ENCODE measurements at places on chromosomes 13 and 19.

DNA sequence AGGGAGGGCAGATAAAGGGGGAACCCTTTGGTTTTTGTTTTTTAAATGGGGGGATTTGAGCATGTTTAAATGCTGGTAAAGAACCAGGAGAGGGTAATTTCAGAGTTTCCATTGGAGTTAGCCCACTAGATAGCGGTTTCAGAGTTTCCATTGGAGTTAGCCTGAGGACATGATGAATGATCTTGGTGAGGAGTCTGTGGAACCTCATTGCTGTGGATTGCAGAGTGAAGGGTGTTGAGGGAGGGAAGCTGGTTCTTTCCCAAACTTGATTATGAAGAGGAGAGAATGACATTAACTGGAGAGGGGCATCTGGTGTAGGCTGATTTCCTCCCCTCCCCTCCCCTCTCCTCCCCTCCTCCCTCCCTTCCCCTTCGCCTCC is 5.0 kb downstream of the WASF3 start:
- DNase-seq, result no peak

GRCh38 chr19:32168606-32169005 is 176.8 kb upstream of the ZNF507 start:
- no peak for DNase-seq

- DNase-seq, result no peak
Observed at GRCh38 chr13:23175920-23176319, 4.9 kb upstream of the SGCG start.

- no peak for DNase-seq
Observed at GRCh38 chr19:1938071-1938470, 2.9 kb upstream of the CSNK1G2 start.

- no peak for DNase-seq
Observed at GRCh38 chr13:109836629-109837607, 50.5 kb upstream of the IRS2 start.

DNA sequence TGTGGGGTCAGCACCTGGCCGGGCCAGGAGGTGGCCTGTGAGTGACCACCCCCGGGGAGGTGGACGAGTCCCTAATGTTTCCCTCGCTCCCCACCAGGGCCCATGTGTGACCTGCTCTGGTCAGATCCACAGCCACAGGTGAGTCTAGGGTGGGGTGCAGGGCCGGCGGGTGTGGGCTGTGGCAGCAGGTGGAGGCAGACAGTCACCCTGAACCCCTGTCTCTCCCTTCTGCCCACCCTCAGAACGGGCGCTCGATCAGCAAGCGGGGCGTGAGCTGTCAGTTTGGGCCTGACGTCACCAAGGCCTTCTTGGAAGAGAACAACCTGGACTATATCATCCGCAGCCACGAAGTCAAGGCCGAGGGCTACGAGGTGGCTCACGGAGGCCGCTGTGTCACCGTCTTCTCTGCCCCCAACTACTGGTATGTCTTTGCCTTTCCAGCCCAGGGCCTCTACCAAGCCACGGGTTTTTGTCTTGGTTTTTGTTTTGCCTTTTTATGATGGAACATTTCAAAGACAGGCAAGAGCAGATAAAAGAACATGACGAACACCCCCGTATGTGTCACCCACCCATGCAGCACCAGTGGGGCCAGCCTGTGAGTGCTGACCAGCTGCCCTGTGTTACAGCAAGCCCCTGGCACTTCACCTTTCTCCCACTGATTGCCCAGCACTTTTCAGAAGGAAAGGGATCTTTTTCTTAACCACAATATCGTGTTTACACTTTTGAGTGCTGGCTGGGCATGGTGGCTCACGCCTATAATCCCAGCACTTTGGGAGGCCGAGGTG is 24.9 kb downstream of the CCDC8 start:
- DNase-seq, result no peak

DNA sequence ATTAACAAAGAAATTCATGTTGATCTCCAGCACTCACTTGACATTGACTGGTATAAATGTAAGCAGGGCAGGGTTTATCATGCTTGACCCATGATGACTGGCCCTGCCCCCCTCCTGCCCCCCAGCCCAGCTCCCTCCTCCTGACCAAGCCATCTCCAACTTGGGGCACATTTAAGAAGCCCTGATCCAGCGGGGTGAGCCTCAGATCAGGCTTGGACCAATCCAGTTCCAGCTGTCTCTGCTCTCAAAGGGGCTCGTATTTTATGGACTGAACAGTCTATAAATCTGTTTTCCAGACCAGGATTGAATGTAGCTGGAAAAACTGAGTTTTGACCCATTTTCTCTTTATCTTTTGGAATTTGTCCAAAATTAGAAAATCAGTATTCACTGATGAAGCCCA is 100.0 kb downstream of the COL4A1 start:
- no peak for DNase-seq

- no peak for DNase-seq
Observed at GRCh38 chr13:91162589-91162988, 184.9 kb upstream of the MIR17HG start.

GRCh38 chr13:23760000-23760399 is 129.2 kb downstream of the MIPEP start:
- no peak for DNase-seq

DNA sequence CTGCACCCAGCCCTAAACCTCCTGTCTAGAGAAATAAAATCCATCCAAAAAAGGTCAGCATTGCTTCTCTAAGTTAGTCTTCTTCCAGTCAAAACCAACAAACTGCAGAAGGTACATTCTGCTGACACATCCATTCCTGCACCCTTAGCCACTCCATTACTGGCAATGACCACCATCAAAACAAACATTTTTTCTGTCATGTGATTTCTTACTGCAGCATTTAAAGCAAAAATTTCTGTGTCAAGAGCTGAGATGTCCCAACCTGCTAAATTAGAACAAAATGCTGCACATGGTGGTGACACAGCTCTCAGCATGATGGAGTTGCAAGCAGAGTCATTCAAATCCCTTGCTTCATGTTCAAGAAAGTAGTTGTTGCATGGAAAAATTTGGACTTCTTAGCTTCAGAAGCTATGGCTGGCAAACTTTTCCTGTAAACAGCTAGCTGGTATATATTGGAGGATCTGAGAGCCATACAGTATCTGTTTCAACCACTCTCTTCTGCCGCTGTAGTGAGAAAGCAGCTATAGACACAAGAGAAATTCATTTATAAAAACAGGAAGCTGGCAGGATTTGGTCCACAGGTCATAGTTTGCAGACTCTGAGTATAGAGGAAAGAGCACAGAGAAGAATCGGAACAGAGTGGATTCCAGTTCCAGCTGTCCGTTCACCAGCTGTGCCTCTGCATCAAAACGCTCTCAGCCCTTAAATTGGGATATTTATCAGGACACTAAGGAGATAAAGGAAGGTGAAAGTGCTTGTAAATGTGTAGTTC is 17.4 kb downstream of the RUBCNL start:
- no peak for DNase-seq

GRCh38 chr13:109165417-109165904 is 536.0 kb downstream of the MYO16 start:
- DNase-seq, result no peak

- no peak for DNase-seq
Observed at GRCh38 chr13:75945841-75946482, 309.8 kb downstream of the LMO7 start.

GRCh38 chr19:20151617-20152145 is 15.3 kb upstream of the ZNF486 start:
- DNase-seq, result no peak

DNA sequence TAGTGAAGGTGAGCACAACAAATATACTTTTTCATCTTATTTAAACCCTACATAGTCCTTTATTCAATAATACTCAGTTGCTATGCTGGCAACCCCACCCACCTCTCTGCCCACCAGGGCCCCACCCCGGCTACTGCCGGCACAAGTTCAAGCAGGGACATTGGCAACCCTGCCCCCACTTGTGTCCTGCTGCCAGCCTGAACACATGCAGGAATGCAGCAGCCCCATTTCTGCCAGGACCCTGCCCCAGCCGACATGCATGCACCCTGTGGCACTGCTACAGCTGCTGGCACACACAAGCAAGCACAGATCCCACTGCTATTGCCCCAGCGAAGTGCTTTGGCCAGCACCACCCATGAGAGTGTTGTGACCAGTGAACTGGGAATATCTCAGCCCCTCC is 289.8 kb downstream of the COG6 start:
- no peak for DNase-seq

DNA sequence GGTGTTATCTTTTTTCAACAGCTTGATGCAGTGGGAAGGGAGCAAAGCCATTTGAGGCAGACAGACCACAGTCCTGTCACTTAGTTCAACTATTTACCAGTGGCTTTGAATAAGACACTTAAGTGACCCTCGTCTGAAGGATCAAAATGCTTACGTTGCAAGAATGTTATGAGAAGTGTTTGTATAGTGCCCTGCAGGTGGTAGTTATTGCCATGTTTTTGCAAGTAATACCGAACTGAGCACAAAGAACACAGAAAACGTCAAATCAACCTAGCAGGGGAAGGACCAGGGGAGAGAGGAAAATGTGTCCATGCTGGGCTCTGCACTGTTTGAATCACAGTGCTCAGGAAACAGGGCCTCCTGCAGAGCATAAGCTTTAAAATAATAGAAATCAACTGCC is 2.8 kb downstream of the SOHLH2 start:
- no peak for DNase-seq

DNA sequence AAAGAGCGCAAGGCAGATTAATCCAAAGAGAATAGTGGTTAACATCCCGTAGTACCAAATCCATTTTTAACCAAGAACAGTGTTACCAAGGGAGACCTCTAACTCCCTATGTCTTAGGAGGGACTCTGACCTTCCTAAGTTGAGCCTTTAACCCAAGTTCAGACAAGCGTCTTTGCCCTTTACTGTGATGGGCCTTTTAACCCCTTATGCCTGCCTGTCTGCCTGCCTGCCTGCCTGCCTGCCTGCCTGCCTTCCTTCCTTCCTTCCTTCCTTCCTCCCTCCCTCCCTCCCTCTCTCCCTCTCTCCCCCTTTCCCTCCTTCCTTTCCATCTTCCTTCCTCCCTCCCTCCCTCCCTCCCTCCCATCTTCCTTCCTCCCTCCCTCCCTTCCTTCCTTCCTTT is 32.6 kb downstream of the CEACAM1 start:
- DNase-seq, result no peak

DNA sequence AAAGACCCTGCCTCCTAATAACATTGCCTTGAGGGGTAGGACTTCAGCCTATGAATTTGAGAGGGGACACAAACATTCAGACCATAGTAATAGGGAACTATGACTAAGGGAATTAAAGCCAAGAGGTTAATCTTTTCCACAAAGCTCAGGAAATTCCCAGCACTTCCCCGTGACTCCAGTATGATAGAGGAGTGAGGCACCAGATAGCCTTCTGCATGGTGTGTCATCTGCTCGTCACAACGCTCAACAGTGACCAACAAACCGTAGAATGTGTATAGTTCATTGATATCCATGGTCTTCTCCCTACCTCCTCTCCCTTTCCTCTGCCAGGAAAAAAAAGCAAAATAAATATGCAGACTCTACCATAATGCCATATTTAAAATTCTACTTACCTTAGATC is 64.4 kb downstream of the B3GLCT start:
- no peak for DNase-seq

DNA sequence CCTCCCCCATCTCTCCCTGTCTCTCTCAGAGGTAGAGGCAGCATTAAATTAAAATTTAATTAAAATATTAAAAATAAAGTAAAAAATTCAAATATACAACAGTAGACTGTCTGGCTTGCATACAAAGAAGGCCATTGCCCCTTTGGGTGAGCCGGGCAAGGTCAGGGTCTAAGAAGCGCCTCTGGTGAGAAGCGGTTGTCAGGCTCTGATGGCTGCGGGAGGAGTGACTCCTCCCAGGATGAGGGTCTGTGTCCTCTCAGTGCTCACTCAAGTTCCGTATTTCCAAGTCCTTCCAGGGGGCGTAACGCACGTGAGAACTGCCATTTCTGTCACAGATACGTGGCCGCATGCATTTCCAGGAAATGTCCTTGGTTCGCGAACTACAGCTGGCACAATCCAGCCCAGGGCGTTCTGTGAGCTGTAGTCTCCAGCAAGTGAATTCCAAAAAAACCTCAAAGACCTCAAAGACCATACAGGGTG is 737 bp upstream of the ZNF181 start:
- DNase-seq, result no peak

- DNase-seq, result no peak
Observed at GRCh38 chr13:90403330-90404082, 944.0 kb upstream of the MIR17HG start.

- DNase-seq, result no peak
Observed at GRCh38 chr19:5480427-5480836, 25.2 kb downstream of the ZNRF4 start.

DNA sequence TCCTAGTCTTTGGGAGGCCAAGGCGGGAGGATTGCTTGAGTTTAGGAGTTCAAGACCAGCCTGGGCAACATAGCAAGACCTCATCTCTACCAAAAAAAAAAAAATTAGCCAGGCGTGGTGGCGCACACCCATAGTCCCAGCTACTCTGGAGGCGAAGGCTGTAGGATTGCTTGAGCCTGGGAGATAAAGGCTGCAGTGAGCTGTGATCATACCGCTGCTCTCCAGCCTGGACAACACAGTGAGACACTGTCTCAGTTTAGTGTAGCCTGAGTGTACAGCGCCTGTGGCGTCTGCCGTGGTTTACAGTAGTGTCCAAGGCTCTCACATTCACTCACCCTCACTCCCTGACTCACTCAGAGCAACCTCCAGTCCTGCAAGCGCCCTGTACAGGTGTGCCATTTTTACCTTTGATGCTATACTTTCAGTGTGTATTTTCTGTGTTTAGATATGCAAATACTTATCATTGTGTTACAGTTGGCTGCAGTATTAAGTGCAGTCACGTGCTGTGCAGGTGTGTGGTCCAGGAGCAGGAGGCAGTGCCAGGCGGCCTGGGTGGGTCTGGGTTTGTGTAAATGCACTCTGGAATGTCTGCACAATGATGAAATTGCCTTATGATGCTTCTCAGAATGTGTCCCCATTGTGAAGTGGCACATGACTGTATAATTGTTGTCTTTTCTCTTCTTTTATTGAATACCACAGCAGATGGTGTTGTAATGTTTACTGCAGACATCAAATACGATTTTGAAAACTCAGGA is 36.1 kb upstream of the DCUN1D2 start:
- no peak for DNase-seq

GRCh38 chr13:44679597-44679996 is 103.5 kb upstream of the TSC22D1 start:
- no peak for DNase-seq

DNA sequence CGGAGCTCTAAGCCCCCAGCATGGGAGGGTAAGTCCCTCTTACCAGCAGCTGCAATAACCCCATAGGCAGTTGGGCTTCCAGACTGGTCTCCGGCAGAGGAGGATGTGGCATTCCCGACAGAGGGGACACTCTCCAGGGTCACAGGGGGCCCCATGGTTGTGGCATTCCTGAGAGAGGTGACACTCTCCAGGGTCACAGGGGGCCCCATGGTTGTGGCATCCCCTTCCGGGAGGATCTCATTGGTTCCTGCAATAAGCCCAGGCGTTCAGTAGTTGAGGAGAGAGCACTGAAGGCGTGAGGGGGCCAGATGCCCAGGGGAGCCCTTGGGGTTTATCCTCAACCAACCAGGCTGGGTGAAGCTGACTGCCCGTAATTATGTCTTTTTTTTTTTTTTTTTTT is 5.4 kb downstream of the CD320 start:
- no peak for DNase-seq

GRCh38 chr19:10915130-10916091 is 13.0 kb downstream of the YIPF2 start:
- DNase-seq, result no peak

- DNase-seq, result no peak
Observed at GRCh38 chr19:15159251-15159650, 41.5 kb downstream of the NOTCH3 start.
